ENCODE measurements at places on chromosomes 2 and 18. TPM values are rescaled to one million over a fixed set of nuclear protein-coding genes. Genes with fewer than 3 reads are reported as not detected.

Gene ZNF397
- total RNA-seq: 19.5 TPM

DNA sequence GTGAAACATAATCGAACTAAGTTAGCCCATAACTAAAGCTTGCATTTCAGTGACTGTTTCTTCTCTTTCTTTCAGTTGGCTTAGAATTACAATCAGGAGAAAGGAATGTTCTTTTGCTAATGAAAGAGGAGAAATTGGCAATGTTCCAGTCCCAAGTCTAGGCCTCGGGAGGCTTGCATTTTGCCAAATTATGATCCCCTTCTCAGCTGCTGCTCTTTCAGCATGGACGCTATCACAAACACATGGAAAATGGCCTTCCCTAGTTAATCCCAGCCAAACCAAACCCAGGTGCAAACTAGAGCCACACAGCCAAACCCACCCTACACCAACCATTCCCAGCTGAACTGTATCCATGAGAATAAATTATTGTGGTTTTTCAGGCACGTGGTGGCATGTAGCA, 605.2 kb upstream of the LRRTM4 start:
- no peak for DNase-seq

GRCh38 chr2:10887476-10887875, 24.3 kb upstream of the KCNF1 start:
- no peak for DNase-seq

Gene ALPI
- not detected for total RNA-seq

Gene RNU2-63P
- 268 TPM for total RNA-seq

- DNase-seq: no peak
Measured at GRCh38 chr2:28439127-28439526, 46.5 kb downstream of the FOSL2 start.

GRCh38 chr18:75478996-75479880, 51.7 kb upstream of the SMIM21 start:
- DNase-seq: peak; percentile 51

DNA sequence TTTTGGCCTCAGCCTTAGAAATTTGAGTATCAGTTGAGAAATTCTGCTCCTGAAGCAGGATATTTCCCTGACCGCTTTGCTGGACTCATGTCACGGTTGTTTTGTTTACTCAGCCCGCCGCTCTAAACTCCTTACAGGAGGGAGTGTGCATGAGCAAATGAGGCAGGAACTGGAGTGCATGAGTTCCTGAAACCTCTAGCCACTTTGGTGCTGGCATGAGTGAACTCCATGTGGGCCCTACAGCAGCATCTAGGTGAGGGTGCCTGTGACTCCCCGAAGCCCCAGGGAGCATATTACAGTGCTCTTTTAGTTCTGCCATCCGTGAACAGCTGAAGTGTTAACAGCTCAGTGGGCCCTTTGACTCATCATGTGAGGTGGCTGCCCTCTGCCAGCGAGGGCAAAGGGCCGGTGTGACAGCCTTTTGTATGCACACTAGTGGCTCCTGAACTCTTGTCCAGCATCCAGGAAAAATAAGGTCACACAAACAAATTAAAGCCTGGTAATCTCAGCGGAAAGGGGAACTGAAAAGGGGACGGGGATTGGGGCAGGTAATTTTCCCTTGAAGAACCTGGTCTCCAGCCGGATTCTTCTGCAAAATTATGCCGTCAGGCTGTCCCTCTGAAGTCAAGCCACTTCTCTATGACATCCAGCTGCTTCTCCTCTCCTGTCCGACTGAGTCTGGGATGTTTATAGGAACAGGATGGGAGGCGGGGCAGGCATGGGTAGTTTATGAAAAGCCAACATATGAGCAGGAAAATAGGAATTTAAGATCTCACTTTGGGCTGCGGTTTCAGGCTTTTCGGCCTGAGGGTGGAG, 1668.7 kb downstream of the SUCLG1 start:
- peak; percentile 91 for DNase-seq

DNA sequence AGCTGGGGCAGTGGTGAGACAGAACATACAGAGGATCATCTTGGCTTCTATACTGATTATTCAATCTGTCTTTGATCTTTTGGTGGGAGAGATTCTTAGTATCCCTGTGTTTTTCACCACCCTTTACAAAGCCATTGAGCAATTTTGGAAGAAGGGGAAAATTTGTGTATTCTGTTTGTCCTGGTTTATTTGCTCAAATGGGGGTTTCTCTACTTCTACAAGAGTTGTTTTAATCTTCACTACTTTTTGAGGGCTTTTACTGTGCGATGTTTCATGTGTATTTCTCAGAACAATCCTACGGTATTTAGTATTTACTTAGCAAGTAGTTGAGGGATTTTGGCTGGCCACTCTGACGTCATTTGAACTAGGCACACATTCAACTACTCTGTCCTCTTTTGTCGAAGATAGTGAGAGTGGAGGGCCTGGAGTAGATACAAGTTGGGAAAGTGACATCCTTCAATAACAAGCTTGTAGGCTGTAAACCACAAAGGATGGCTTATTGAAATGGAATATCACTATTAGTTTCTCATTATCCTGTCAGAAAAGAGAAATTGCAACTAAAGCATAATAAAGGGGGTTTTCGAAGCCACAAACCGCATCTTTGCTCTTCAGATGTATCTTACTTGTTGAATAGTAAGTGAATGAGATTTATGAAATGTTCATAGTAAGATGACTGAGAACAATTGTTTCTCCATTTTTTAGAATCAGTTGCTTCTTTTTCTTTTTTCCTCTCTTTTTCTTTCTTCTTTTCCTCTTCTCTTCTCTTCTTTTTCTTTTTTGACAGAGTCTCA, 24.8 kb downstream of the FMNL2 start:
- DNase-seq: peak; percentile 30

DNA sequence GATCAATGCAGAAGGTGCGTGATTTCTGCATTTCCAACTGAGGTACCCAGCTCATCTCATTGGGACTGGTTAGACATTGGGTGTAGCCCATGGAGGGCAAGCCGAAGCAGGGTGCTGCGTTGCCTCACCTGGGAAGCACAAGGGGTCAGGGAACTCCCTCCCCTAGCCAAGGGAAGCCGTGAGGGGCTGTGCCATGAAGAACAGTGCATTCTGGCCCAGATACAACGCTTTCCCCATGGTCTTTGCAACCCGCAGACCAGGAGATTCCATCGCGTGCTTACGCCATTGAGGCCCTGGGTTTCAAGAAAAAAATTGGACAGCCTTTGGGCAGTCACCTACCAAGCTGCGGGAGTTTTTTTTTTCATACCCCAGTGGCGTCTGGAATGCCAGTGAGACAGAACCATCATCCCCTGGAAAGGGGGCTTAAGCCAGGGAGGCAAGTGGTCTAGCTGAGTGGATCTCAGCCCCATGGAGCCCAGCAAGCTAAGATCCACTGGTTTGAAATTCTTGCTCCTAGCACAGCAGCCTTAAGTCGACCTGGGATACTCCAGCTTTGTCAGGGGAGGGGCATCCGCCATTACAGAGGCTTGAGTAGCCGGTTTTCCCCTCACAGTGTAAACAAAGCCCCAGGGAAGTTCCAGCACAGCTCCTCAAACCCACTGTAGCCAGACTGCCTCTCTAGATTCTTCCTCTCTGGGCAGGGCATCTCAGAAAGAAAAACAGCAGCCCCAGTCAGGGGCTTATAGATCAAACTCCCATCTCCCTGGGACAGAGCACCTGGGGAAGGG, 21.7 kb downstream of the TFPI start:
- DNase-seq: no peak

DNA sequence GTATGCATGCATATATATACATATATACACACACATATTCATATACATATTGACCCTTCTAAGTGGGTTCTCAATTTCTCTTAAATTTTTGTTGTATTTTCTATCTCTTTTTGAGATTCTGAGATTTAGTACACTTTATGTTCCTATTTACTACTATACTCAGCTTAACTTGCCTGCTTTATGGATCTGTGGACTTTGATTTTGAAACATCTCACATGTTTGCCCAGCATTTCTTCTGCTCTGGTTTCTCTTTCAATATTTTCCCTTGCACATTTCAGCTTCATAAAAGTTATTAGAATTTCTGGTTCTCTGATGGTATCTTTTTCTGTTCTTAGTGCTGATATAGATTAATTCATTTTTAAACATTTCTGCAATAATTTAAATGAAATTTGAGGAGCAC, 380.6 kb downstream of the SPAG16 start:
- DNase-seq: no peak

- DNase-seq: peak; percentile 15
Measured at GRCh38 chr2:108988796-108989713, at the start of gene EDAR. TSS of gene EDAR (minus strand) at chr2:108989220. CDS start at chr2:108931014, 58,206 bp downstream.

- DNase-seq: peak; percentile 6
Measured at GRCh38 chr18:11004951-11005350, 144.4 kb downstream of the PIEZO2 start.

DNA sequence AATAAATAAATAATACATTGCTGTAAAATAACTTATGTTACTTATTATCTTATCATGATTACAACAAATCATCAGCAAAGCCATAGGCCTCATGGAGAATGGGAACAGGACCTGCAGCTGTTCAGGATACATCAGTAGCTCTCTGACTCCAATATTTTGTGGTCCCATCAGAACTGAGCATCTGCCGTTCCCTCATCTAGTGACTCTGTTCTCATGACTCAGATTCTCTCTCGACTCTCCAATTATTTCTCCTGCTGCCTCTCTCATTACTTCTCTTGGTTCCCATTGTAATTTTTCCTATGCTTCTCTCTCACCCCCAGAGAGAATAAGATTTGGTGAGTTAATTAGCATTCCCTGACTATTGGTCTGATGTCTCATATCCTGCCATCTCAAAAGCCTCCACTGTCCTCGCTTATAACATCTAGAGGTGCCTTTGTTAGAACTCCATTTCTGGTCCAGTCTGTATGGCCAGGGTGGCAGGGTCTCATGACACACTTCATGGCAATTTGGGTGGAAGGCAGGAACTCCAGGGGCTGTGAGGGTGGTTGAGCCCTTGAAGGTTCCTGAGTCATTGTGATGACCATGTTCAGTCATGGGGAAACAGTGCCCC, 78.0 kb upstream of the TANC1 start:
- no peak for DNase-seq

Gene CCDC93
- total RNA-seq: 32.0 TPM

DNA sequence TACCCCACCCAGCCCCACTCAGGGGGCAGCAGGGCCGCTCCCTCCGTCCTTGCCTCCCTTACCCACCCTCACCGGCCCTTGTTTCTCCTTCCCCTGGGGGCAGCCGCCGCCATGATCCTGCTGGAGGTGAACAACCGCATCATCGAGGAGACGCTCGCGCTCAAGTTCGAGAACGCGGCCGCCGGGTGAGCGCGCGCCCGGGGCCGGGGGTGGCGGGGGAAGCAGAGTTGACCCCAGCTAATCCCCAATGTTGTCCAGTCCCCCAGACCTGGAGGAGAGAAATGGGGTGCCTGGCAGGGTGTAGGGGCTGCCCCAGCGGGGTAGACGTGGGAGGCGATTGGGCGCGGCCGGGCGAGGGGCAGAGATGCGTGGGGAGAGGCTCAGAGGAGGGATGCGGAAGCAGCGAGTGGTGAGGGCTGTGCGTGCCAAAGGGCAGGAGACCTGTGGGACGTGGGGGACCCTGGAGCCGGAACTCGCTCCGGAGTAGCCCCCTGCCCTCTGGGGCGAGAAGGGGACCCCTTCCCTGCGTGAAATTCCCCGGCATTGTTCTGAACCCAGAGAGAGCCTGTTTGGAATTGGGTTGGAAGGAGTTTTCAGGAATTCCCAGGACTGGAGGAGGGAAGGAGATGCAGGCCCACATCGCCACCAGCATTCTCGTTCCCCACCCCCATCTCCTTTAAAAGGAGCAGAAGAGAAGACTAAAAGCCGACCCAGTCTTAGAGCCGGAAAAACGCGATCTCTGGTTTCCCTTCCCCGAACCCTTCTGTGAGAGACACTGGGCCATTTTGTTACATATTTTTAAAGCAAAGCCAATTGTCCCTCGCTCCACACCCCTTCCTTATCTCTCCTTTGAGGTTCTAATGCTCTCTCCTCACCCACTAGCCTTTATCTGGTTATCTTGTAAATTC, 625 bp downstream of the ARPC2 start:
- DNase-seq: peak; percentile 25

GRCh38 chr18:407626-408224, 92.8 kb downstream of the COLEC12 start:
- DNase-seq: no peak

Gene ATP6V1B1
- total RNA-seq: 2.1 TPM

GRCh38 chr18:73748731-73749130, 398.9 kb downstream of the FBXO15 start:
- no peak for DNase-seq

GRCh38 chr18:42028247-42028832, 73.3 kb downstream of the PIK3C3 start:
- peak; percentile 47 for DNase-seq

Gene DHRS9
- not detected for total RNA-seq

- DNase-seq: no peak
Measured at GRCh38 chr2:172047566-172048507, 37.5 kb upstream of the DLX1 start.

Measured in fibroblast of lung (primary cell).